Naive thymus-derived CD4-positive, alpha-beta T cell (primary cell): ENCODE measurements at places on chromosomes 2 and 18. TPM values are rescaled to one million over a fixed set of nuclear protein-coding genes. Genes with fewer than 3 reads are reported as not detected.

GRCh38 chr18:26493021-26493420 lies 55.3 kb downstream of the KCTD1 start:
- DNase-seq, result no peak

GRCh38 chr18:67068608-67069007 lies 447.9 kb downstream of the DSEL start:
- no peak for DNase-seq

GRCh38 chr2:46065152-46065551 lies 232.1 kb upstream of the EPAS1 start:
- DNase-seq, result no peak

DNA sequence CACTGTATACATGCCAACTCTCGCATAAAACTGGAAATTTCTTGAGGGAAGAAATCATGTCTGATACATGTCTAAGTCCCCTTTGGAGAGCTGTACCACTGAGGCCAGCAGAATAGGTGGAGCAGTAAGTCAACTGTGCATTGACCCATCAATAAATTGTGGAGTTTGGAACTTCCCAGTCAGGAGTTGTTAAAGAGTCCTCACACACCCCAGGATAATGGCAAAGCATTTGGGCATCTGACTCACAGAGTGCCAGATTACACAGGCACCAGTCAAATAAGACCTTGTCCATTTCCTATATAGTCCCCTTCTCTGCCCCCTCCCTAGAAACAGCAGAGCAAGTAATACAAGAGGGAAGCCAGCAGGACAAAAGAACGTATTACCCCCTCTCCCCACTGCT lies 10.4 kb downstream of the VSNL1 start:
- no peak for DNase-seq

- no peak for DNase-seq
Measured at GRCh38 chr2:194260185-194260584, 1396.8 kb upstream of the SLC39A10 start.

GRCh38 chr2:113342650-113343049 lies 63.9 kb upstream of the PAX8 start:
- DNase-seq, result no peak

- DNase-seq, result no peak
Measured at GRCh38 chr2:148646231-148646559, 1.6 kb downstream of the EPC2 start.

GRCh38 chr2:201116959-201117734 lies 1.2 kb downstream of the CFLAR start:
- DNase-seq, result no peak

DNA sequence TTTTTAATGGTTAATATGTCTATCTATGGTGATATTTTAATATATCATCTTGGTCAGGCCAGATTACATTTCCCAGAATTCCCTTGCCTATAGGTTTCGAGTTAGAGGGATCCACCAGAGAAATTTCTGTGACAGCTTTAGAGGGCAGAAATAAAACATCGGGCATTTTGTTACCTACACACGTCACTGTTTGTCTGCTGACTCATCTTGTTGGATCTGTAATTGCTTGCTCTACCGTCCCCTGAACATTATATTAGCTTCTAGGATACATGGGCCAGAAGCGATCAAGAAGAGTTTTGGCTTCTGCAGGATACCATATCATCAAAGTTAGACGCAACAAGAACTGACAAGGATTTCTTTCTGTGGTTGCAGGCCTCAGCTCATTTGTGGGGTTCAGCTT lies 795.8 kb upstream of the GCFC2 start:
- DNase-seq, result no peak

GRCh38 chr2:163717515-163717914 lies 18.3 kb downstream of the FIGN start:
- no peak for DNase-seq

- DNase-seq, result no peak
Measured at GRCh38 chr2:40373111-40373510, 78.8 kb downstream of the SLC8A1 start.

DNA sequence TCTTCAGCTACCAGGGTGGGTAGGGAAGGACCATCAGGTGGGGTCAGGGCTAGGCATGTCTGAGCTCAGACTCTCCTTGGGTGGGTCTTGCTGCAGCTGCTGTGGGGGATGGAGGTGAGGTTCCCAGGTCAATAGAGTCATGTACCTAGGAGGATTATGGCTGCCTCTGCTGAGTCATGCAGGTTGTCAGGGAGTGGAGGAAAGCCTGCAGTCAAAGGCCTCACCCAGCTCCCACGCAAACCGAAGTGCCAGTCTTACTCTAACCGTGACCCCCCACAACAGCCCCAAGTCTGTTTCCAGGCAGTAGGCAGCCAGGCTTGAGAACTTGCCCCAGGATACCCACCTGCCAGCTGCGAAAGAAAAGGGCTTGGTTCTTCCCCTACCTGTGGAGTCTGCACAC lies 113.6 kb upstream of the GALNT5 start:
- no peak for DNase-seq

- DNase-seq, result no peak
Measured at GRCh38 chr2:147688242-147688641, 156.6 kb upstream of the ACVR2A start.

- DNase-seq, result no peak
Measured at GRCh38 chr2:145095641-145096435, 575.9 kb upstream of the ZEB2 start.

GRCh38 chr2:169815849-169816248 lies 8.9 kb downstream of the METTL5 start:
- no peak for DNase-seq

GRCh38 chr2:143603035-143603655 lies 473.9 kb downstream of the ARHGAP15 start:
- no peak for DNase-seq

DNA sequence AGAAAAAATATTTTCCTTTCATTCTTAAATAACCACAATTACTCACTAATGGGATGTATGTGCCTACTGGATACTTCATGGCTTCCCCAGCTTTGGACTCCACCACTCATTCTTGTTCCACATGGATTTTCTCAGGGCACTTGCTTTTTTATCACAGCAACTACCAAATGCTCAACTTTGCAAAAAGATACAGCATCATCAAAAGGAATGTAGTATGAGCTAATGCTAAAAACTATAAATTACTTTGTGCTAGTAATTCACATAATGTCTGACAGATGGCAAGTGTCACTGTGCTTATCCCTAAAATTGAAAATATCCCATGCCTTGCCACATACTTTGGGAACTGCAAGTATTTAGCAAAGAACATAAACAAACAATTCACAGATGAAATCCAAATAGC lies 130.4 kb upstream of the ZFP36L2 start:
- DNase-seq, result no peak

DNA sequence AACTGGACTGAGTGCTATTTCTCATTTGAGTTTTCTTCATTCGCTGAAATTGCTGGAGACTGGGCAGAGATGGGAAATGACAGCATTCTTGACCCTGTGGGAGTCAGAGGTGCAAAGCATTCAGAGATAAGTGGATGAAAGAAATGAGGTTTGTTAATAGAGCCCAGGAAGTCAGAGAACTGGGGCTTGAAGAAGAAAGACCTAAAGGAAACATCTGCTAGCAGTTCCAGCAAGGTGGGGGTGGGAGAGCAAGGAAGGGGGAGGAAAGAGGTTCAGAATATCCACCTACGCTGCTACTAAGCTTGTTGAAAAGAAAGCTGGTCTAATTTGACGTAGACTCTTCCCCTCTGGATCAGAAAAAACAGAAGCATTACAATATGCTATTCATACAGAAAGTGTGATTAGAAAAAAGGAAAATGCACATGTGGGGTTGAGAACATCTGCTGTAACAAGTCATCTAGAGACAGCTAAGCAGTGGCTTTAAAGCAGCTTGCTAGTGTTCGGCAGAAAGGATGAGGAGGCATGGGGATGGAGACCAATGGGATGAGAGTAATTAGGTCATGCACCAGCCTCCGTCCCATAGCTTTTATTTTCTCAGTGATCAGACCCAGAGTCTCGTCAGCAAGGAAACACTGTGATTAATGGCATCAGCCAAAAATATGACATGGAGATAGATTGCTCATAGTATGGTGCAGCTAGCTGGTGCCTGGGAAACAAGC lies 29.7 kb downstream of the NAB1 start:
- DNase-seq, result peak; percentile 15

DNA sequence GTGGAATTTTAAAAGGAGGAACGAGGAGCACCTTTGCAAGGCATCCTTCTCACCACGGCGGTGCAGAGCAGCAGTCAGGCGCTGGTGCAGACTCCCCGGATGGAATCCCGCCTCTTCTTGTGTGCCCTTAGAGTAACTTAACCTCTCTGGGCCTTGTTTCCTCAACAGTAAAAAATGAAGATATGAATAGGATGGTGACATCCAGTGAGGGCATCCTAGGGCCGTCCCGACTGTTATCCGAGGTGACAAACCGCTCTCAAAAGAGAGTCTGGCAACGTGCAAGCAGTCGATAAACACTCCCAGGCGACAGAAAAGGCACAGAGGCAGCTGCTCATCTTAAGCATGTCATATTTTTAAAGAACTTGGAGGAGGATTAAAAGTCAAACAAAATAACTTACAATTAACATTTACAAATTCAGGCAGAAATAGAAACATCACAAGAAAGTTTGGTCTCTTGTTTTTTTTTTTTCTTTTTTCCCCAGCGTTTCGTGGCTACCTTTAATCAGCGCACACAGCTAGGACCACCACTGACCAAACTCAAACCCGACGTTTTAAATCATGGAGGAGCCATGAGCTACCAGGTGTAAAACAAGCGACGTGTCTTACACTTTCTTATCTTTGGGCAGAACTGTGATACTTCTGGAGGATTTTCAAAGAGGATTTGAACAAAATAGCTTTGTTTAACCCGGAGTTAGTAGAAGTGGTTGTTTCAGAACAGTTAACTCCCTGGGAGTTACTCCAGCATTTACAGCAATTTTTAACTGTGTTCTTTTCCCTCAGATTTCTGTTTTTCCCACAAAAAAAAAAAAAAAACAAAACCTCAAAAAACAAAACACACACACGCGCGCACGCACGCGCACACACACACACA lies 2.1 kb downstream of the MBP start:
- no peak for DNase-seq

DNA sequence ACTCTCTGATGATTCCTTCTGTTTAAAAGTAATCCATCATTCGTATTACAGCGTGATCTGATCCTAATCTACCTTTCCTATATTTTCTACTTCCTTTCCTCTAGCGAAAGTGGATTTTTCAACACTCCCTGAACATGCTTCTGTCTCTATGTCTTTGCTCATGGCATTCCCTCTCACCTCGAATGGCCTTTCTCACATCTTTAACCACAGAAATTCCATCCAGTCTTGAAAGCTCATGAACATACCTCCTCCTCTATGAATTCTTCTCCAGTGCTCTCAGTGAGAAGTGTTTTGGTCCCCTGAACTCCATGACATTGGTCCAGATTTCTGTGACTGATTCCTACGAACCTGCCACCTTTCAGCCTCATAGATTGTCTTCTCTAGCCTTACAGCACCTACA lies 323.2 kb downstream of the RAD51AP2 start:
- no peak for DNase-seq

- DNase-seq, result no peak
Measured at GRCh38 chr2:603427-603826, 73.8 kb downstream of the TMEM18 start.

Gene LYG2
- not detected for polyA plus RNA-seq

Gene TFCP2L1
- not detected for polyA plus RNA-seq

Gene FABP1
- polyA plus RNA-seq, result not detected

Gene CROCC2
- not detected for polyA plus RNA-seq

Gene ABHD1
- polyA plus RNA-seq, result 0.53 TPM

Gene HOXD1
- polyA plus RNA-seq, result not detected

Gene GPR155
- 5.2 TPM for polyA plus RNA-seq

Gene RGPD3
- polyA plus RNA-seq, result 0.17 TPM

Gene SCG2
- polyA plus RNA-seq, result not detected

Gene LHCGR
- polyA plus RNA-seq, result not detected

Gene PTPRM
- polyA plus RNA-seq, result 3.8 TPM
